ENCODE measurements at places on chromosomes 12 and 14.

DNA sequence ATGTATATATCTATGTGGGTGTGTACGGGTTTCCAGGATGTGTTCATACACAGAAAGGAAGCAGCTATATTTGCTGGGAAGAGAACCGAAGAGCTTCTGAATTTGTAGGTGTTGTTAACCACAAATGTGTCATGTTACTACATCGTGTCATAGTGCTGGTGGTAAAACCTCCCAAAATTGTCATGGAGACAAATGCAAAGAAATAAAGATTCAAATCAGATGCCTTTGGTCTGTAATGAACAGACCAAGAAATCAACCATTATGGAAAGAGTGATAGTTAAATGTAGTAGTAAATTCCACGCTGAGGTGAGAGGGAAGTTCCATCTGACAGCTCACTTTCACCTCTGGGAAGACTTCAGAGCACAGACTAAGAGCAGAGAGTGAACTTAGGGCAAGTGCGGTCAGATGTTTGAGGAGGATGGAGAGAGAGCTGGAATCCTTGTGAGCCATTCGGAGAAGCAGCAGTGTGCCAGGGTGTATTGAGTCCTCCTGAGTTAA lies 487.5 kb downstream of the TMEM121 start:
- DNase-seq: peak; percentile 55

GRCh38 chr12:84058136-84058535 lies 854.5 kb downstream of the SLC6A15 start:
- DNase-seq: no peak

- no peak for DNase-seq
These were observed 92.8 kb upstream of the TMTC2 start for GRCh38 chr12:82593901-82594396.

DNA sequence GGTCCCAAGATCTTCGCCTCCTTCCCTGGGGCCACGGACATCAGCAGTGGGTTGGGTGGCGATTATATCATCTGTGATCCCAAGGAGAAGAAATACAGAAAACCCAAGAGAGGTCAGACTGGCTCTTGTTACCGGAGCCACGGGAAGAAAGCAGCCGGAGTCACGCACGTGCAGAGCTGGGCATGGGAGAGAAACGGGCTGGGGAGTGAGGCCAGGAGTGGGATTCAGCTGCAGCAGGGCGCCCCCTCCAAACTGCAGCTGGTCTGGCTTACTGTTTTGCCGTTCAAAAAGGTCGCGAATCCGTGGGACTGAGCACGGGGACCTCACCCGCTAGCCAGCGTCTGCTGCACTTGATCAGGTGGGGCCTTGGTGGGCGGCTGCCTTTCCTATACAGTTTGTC lies 206.6 kb upstream of the PRMT8 start:
- no peak for DNase-seq

DNA sequence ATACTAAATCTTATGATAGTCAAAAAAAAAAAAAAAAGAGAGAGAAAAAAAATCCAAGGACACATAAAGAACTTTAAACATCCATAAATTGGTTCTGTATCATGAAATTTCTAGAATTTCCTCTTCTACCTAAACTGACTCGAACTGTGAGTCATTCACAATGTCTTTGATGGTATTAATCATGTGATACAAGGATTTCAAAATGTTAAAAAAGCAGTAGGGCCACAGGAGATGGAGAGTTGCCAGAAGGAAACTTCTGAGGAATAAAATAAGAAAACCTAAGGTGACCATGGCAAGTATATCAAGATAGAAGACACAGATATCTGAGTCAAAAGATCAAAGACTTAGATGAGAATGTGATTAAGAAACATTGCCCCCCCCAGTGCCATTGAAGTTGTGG lies 1320.9 kb upstream of the FLRT2 start:
- DNase-seq: no peak

GRCh38 chr14:90573385-90574105 lies 176.7 kb downstream of the CALM1 start:
- DNase-seq: no peak

- no peak for DNase-seq
These were observed 55.6 kb upstream of the OAS1 start for GRCh38 chr12:112851024-112851777.

DNA sequence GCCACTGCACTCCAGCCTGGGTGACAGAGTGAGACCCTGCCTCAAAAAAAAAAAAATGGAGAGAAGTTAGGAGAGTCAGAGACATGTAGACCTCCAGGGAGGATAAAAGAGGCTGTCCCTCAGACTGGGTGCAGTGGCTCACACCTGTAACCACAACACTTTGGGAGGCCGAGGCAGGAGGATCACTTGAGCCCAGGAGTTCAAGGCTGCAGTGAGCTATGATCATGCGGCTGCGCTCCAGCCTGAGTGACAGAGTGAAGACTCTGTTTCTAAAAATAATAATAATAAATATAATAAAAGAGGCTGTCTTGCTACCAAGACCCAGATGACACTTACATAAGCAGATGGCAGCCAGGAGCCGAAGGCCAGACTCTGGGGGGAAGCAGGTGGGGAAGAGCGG lies 18.5 kb downstream of the SLC7A8 start:
- DNase-seq: no peak

DNA sequence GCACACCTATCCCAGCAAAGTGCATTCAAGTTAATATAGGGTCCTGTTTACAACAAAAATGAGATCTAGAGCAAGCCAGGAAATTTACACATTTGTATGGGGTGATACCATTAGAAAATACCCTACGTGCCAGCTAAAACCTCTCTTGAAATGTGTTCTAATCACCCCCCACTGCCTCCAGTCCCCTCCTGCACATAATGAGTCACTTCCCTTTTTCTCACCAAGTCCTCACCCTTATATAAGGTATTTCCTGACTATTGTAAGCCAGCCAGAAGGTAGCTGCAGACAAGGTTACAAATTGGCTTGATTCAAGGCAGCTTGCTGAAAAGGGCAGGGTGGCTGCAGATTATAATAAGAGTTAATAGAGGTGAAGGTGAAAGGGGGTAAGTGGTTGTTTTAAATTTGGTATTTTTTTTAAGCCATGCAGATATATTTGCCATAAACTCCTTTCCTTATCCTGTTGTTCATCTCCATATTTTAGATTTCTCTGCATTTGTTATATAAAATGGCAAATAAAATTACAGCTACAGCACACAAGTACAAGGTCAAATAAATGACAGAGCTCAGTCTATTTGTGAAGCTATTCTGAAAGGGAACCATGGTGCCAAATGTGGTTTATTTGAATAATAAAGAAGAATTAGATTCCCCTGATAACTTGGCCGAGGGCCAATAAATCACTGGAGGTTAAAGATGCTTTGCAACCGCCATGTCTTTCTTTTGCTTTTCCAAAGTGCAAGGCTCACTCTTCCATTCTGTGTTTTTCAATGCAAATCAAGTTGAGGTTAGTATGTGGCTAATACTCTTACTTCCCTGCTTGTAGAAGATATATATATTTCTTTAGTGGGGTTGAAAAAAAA lies 385.9 kb downstream of the EGLN3 start:
- DNase-seq: no peak

Measured in stimulated activated CD4-positive, alpha-beta T cell treated with anti-CD3 and anti-CD28 coated beads, Interleukin-15, amount 100 ng/mL, for 24 hours (primary cell).